ENCODE measurements at places on chromosomes 16 and 17.

- peak; percentile 96 for ATAC-seq
These were observed 58.5 kb upstream of the CREBBP start for GRCh38 chr16:3938843-3939624.

DNA sequence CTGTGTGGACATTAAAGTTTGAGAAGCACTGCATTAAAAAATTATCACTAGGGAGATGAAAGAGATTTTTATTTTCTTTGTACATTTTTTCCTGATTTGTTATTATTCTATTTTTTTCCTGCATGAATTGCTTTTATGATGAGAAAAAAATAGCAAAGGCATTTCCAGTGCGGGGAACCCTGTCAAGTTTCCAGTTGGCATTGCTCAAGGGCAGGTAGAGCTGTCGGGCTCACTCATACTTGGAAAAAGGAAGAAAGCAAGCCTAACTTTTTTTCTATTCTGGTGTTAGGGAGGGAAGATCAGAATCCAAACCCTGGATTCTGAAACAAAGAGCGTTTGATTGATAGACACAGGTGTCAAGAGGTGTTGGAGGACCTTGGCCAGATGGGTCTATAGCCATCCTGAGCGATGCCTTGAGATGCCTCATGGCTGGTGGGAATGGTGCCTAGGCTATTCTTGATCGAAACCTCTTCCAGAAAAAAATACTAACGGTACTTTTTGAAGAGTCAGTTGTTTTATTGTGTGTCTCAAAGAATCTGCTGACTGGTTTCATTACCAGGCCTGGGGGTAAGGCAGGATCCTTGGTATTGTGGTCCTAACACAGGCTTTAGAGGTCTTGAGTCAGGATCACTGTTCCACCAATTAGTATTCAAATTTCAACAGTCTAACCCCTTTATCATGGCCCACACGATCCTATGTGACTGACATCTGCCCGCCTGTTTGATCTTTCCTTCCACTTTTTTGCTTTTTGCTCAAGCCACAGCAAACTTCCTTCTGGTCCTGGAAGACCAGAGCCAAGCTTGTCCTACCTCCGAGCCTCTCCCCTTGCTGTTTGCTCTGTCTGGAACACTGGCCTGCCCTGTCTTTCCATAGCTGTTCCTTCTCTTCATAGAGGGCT, 20.1 kb downstream of the SNX29 start:
- ATAC-seq, result no peak

DNA sequence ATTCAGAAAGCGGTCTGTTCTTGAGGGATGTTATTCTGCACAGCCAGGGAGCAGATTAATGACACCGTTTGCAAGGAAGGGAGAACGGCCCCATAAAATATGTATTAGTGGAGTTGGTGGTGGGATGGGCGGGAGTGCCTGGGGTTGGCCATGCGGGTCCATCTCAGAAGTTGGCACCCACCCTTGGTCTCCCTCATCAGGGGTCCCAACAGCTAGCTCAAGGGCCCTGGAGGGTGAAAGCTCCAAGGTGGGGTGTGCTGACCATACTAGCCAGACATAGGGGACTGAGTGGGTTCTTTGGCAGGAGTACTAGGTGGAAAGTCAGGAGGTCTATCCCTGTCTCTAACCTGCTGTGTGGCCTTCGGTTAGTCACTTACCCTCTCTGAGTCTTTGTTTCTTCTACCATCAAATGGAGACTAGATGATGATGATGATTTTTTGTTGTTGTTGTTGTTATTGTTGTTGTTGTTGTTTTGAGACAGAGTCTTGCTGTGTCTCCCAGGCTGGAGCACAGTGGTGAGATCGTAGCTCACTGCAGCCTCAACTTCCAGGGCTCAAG, 83.2 kb upstream of the BRD7 start:
- no peak for ATAC-seq

DNA sequence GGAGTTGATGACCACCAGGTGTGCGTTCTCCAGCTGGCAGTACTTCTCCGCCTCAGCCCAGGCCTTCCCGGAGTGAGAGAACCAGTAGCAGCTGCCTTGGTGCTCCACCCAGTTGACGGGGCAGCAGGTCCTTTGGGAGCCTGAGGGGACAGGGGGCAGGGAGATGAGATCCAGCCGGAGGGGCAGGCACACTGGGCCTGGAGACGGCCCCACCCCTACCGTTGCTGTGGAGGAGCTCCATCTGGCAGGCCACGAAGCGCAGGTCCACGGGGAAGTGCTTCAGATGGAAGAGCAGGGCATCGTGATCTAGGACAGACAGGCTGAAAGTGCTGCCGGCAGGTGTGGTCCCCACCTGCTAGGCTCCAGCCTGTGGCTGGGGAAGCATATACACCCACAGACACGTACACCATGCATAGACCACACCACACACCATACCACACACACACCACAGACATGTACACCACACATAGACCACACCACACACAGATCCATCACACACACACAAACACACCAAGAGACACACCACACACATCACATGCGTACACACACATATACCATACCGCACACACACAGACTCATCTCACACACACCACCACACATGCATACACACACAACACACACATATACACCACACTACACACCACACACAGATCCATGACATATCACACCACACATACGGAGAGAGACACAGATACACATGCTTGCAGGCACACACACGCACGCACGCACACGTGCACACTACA, 7.4 kb downstream of the ASGR2 start:
- no peak for ATAC-seq

DNA sequence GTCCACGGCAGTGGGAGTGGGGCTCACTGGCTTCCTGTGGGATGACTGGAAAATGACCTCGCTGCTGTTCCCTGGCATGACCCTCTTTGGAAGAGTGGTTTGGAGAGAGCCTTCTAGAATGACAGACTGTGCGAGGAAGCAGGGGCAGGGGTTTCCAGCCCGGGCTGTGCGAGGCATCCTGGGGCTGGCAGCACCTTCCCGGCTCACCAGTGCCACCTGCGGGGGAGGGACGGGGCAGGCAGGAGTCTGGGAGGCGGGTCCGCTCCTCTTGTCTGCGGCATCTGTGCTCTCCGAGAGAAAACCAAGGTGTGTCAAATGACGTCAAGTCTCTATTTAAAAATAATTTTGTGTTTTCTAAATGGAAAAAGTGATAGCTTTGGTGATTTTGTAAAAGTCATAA, 7.8 kb upstream of the RNF213 start:
- peak; percentile 51 for ATAC-seq

DNA sequence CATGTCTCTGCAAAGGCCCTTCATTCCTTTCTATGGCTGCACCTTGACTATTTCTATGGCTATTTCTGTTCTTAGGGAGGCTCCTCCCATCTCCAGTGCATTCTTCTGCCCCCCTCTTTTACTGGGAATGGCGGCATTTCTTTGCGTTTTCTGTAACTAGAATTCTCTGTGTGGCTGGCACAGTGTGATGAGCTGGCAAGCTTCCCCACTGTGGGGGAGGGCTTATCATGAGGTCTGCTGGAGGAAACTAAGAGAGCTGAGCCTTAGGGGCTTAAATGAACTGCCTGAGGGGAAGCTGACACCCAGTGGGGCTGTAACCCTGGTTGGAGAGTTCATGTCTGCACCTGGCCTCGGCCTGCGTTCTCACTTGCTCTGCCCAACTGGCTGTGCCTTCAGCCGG, 1.5 kb upstream of the CARD14 start:
- ATAC-seq, result no peak

DNA sequence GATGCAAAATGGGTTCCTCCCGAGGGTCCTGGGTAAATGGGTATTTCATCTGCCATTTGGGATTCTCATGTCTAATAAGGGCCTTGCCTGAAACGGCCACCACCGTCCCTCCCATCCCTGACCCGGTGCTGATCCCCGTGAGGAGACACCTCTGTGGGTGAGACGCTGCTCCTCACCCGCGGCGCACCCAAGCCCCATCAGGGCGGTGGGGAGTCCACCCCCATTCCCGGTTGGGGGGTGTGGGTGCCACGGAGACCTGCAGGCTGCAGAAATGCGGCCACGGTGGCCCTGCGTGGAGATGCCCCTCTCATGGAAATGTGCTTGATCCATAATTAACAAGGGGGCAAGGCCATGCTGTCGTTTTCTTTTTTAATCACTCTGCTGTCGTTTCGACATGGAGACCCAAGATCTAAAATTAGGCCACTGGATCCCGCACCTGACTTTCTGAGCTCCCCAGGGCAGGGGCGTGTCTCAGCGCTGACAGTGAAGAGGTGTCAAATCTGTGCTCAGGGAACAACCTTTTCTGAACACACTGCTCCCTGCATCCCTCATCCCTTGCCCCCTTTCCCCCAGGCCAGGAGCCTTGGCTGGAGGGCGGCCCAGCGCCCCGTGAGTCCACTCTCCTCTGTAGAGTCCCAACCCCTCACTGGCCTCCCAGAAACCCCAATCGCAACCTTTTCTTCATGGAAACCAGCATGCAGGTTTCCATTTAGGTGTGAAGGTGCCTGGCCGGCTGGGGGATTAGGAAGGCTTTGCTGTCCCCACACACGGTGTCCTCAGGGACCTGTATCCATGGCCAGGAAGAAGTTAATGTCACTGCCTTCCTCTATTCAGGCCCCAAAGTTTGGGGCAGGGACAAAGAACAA, 38.9 kb downstream of the PEMT start:
- no peak for ATAC-seq

GRCh38 chr17:17641621-17642409, 39.4 kb upstream of the RAI1 start:
- peak; percentile 97 for ATAC-seq

- no peak for ATAC-seq
These were observed 385.0 kb downstream of the CDH11 start for GRCh38 chr16:64736857-64737256.

- ATAC-seq, result peak; percentile 84
These were observed 22.9 kb downstream of the PRCD start for GRCh38 chr17:76562734-76563148.

- ATAC-seq, result no peak
These were observed 59.0 kb downstream of the CRISPLD2 start for GRCh38 chr16:84878770-84879169.

DNA sequence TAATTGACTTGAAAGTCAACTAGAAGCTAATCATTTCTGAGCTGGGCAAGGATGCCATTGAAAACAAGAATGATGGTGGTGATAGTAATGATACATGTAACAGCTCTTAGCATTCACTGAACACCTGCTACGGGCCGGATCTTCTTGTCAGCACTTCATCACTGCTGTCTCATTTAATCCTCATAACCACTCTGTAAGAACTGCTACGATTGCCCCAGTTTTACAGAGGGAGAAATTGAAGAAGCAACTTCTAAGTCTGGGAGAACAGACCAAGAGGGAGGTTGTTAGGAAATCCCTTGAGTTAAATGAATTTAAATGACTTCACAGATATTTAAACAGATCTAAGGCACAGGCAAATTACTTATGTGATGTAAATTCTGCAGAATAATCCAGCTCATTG, 7.0 kb upstream of the GAN start:
- ATAC-seq, result no peak

DNA sequence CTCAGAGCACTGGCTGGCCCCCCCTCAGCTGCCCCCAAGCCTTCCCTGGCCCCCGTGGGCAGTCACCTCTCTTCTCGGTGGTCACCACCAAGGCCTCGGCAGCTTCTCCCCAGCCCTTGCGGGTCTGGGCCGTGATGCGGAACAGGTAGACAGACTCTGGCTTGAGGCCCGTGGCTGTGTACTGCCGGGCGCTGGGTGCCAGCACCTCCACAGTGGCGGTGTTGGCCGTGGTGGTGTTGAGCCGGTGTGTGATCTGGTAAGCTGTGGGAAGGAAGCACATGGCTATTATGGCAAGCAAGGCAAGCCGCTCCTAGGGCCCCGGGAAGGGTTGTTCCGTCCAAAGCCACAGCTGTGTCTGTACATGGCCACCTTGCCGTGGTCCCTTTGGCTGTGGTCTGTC, 78.4 kb upstream of the CDC42EP4 start:
- ATAC-seq, result no peak

DNA sequence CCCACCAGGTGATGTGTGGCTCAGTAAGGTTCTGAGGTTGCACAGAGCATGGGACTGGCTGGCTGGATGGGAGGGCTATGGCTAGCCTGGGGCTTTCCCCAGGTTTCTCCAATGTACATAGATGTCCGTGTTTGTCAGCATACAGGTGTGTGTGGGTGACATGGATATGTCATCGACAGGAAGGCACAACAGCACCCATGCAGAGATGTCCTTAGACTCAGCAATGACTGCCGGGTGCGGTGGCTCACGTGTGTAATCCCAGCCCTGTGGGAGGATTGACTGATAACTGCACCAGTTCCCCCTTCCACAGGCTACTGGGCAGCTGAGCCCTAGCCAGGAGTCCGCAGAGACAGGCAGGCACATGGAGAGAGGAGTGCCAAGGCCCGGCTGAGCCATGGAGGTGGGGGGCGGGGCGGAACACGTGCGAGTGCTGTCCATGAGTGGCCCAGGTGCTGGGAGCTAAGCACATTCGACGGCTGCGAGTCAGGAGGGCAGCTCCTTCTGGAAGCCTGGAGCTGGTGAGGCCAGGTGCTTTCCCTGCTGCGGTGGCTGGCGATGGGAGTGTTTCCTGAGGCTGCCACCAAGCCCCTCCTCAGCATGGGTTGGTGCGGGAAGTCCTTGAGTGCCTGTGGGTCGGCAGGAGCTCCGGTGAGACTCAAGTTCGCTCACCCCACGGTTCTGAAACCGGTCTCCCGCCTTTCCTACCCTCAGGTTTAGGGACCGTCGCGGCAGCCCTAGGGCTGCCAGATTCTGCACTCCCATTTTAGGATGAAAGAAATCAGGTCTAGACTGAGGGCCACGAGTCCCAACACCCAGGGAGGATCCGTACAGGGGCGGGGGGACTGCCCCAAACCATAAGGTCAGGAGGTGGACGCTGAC, 858 bp upstream of the ASPSCR1 start:
- peak; percentile 40 for ATAC-seq

Data from SK-N-SH treated with all-trans-retinoic acid at 6 μM for 48 hours (cell line).